Right ventricle myocardium inferior (tissue), 1 donor: ENCODE measurements at places on chromosomes 11 and 22. TPM values are rescaled to one million over a fixed set of nuclear protein-coding genes. Genes with fewer than 3 reads are reported as not detected.

- DNase-seq = peak; percentile 55
These were observed 13.8 kb downstream of the FADS2 start for GRCh38 chr11:61841636-61842527.

DNA sequence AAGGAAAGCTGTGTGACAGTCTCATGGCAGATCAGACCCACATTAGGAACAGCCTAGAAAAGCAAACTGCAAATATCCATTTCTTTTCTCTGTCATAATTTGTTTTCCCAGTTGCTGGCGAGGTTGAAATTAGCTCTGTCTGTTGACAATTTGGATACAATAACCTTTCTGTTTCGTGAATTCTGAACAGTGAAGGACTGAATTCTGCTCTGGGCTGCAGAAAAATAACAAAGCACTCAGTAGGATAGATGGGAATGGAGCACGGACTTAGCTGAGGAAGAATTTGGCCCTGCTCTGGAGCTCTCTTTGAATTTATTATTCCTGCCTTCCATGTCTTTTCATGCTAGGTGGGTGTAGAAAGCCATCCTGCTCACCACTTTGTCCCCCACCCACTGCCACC, 140.3 kb downstream of the RRAS2 start:
- no peak for DNase-seq

Gene GPR152
- not detected for total RNA-seq

- no peak for DNase-seq
These were observed 53.0 kb upstream of the LMO2 start for GRCh38 chr11:33944693-33945424.

Gene FEN1
- 7.0 TPM for total RNA-seq

DNA sequence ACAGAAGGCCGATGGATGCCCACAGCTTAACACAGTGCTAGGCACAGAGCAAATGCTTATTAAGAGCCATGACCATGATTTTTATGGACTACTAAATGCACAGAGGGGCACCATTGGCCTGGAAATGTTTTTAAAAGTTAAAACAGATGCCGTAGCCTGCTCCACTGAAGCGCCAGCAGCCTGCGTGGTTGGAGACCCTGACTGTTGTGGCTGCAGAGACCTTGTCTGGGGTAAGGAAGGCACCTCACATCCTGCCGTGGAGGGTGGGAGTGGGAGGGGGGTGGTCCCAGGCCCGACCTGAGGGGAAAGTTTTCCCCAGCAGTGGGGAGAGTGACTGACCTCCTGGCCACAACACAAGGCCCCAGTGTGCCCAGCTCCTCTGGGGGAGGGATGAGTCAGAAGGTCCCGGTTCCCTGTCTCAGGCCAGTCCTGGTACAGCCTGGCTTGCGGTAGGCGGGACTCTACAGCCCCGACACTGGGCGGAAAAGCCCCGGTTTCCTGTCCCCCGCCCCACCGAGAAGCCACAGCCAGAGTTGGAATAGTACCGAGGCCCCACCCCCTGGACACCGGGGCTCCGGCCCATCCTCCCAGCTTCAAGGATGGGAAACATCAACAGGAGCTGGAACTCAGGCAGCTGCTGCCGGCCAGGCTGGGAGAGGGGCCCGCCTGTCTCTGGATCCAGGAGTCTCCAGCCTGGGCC, 7.0 kb downstream of the CHST1 start:
- peak; percentile 80 for DNase-seq

Gene PTH
- total RNA-seq = not detected

GRCh38 chr11:21895686-21896085, 297.2 kb upstream of the ANO5 start:
- no peak for DNase-seq

DNA sequence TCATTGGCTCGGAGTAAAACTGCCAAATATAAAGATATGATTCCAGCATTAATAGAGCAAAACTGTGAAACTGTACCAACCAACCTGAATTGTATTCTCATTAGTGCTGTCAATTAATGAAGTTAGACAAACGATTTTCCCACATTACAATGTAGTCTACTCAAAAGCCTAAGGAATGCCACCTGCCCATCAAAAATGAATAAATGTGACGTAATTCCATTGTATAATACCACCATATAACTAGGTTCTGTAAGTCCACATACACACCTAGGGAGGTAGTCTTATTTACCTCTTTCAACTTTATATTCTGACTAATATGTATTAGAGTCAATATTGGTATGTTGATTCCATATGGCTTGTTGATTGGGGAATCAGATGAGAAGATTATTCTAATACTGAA, 76.2 kb downstream of the FAM76B start:
- DNase-seq = no peak

GRCh38 chr11:35057926-35058668, 80.9 kb upstream of the CD44 start:
- DNase-seq = no peak

DNA sequence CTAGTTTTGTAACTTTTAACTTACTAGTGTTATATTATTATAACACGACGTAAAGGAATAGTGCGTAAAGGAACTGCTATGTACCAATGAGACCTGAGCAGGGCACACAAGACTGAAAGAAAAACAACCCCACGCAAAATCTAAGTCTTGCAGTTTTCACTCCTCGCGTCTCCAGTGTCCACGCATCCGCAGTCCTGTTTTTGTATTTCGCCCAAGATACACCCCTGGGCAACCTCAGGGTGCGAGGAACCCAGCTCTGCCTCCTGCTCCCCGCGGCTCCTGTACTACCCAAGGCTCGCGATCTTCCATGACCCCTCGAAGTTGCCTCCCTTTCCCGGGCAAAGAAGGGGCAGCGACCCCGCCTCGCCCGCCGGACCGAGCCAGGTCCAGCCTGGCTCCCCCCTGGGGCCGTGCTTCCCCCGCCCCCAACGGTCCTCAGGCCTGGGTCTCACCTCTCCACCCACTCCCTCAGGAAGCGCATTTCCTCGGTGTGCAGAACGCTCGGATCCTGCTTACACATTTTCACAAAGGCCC, 393 bp downstream of the ST13 start:
- peak; percentile 55 for DNase-seq

Gene TEX54
- total RNA-seq = not detected

GRCh38 chr11:107014871-107015270, 3.4 kb downstream of the GUCY1A2 start:
- DNase-seq = no peak

Gene IFT27
- total RNA-seq = 28.3 TPM

DNA sequence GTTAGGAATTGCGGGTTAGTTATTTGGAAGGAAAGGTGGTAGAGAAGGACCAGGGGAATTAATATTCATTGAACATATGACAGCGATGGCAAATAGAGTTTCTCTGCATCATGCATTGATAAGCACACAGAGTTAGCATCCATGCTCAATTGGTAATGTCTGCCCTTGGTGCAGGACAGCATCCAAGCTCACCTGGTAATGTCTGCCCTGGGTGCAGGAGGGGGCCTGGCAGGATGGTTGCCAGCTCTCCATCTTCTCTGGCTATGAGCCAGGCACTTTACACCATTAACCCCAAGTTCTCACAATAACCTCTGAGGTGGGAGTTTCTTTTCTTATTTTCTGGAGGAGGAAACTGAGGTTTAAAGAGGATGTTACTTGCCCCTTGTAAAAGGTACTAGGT, 50.4 kb upstream of the RBFOX2 start:
- no peak for DNase-seq

Gene DGCR6
- 8.0 TPM for total RNA-seq

DNA sequence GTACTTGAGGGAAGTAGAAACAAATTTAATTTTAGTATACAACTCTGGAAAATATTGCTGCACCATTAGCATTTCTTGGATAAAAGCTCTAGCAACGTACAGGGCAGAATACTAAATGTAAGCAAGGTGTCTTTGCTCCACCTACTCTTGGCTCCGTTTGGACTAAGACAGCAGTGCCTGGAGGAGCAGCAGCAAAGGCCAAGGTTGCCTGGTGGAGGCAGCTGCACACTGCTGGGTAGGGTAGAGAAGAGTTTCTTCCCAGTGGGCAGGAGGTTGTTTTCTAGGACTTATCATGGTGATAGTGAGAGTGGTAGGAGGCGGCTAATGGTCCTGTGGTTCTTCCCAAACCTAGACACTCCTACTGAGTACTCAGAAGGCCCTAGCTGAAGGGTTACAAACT, 2.2 kb upstream of the OR8D4 start:
- DNase-seq = no peak

DNA sequence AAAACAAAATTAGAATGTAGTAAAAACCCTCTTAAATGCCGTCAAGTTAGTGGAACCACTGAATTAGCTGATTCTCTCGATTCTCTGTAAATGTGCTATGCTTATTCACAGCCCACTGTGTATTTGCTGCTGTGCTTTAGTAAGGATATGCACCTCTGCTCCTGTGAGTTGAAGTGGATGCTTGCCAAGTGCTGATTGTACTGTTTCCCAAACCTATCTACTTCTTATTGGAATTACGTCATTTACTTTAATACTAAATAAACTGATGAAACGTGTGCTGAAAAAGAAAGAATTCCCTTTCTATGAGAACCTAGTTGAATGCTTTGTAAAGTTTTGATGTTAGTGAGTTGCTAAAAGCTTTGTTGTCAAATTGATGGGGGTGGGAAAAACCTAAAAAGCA, 158.4 kb downstream of the LRRC4C start:
- no peak for DNase-seq

GRCh38 chr11:70739811-70740487, 341.6 kb downstream of the CTTN start:
- DNase-seq = no peak

Gene C11orf86
- not detected for total RNA-seq

GRCh38 chr22:28855355-28856094, 27.8 kb upstream of the ZNRF3 start:
- no peak for DNase-seq

GRCh38 chr11:12769834-12770345, 95.7 kb downstream of the TEAD1 start:
- no peak for DNase-seq
